Liver (tissue), 10 donors: ENCODE measurements at places on chromosomes 5 and 9. TPM values are rescaled to one million over a fixed set of nuclear protein-coding genes. Genes with fewer than 3 reads are reported as not detected.

DNA sequence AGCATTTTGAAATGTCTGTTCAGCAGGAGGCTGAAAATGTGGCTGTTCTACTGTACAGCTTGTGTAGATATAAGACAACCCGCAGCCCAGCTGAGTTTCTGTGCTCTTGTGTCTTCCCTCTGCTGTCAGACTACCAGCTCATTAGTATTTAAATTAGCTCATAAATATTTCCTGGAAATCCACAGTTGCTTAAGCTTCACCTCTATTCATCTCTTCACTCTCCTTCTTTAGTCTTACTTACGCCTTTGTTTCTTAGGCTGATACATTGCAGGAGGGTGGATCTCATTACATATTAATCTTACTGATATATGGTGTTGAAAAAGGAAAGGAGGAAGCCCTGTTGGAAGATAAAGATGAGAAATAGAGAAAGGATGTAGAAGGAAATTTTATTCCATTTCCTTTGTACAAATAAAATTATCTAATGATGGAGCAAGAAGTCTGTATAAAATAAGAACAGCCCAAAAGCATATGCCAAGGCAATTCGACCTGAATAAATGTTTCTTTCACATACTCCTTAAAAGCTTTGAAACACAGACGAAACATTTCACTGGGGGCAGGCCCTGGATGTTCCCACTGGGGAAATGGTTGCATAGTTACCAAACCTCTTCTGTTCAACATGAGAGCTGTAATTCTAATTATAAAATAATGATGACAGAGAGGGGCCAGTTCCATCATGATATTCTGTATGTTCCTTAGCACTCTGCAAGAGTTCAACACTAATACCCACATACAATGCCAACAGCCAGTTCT is 111.8 kb upstream of the APC start:
- H3K36me3 ChIP-seq = no peaks in the 10 kb centered on the region
- no peak for DNase-seq
- peaks cover 6% of the 10 kb centered on the region for H3K4me1 ChIP-seq
- H3K27me3 ChIP-seq = no peaks in the 10 kb centered on the region
- no peak overlapping the region for H3K27ac ChIP-seq

DNA sequence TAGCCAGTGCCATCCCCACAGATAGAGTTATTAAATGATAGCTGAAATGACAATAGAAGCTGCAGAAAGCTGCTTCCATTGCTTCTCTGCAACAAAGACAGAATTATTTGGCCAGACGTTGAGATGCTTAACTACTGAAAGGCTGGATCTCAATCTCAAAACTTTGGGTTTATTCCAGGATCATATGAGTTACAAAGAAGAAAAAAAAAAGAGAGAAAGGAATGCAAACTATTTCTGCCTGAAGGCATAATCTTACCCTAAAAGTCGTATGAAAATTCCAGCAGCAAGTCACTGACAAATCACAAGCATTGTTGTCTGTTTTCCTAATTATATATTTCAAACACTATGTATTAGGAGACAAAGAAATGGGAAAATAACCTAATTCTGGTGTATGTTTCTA is 12.8 kb upstream of the TYRP1 start:
- H3K27me3 ChIP-seq = no peaks in the 10 kb centered on the region
- H3K4me1 ChIP-seq = no peaks in the 10 kb centered on the region
- no peak overlapping the region for H3K4me3 ChIP-seq

GRCh38 chr9:129283705-129284606 is 105.9 kb upstream of the IER5L start:
- no peaks in the 10 kb centered on the region for H3K27me3 ChIP-seq
- H3K27ac ChIP-seq = no peak overlapping the region
- H3K36me3 ChIP-seq = no peaks in the 10 kb centered on the region
- H3K4me3 ChIP-seq = no peak overlapping the region
- no peak for DNase-seq

- H3K27me3 ChIP-seq = no peaks in the 10 kb centered on the region
- no peak overlapping the region for H3K4me3 ChIP-seq
- DNase-seq = no peak
Observed at GRCh38 chr9:123457583-123457982, 101.6 kb downstream of the CRB2 start.

The SETD9 gene
- 3.1 TPM for total RNA-seq

DNA sequence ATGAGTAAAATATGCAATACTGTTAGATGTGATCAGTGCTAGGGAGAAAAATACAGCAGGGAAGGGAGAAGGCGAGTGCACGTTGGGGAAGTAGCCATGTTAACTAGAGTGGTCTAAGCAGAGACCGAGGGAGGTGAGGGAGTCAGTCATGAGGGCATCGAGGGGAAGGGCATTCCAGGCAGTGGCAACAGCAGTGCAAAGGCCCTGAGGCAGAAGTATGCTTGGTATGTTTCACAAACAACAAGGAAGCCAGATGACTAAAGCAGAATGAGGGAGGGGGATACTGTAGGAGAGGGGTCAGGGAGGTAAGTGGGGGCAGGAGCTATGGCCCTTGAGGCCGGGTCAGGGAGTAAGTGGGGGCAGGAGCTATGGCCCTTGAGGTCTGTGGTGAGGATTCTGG is 123.3 kb upstream of the BOD1 start:
- no peaks in the 10 kb centered on the region for H3K27me3 ChIP-seq
- H3K36me3 ChIP-seq = no peaks in the 10 kb centered on the region
- H3K4me3 ChIP-seq = no peak overlapping the region
- no peak for DNase-seq

The TAF9 gene
- 30.5 TPM for total RNA-seq

The NFIB gene
- 23.2 TPM for total RNA-seq

The MARCOL gene
- total RNA-seq = not detected

GRCh38 chr5:65821966-65822365 is 100.0 kb downstream of the NLN start:
- no peak overlapping the region for H3K27ac ChIP-seq
- H3K27me3 ChIP-seq = no peaks in the 10 kb centered on the region
- DNase-seq = no peak
- peaks cover 6% of the 10 kb centered on the region for H3K36me3 ChIP-seq
- H3K4me1 ChIP-seq = no peaks in the 10 kb centered on the region

The ZBED3 gene
- 2.1 TPM for total RNA-seq

- H3K27me3 ChIP-seq = no peaks in the 10 kb centered on the region
- peaks cover 45% of the 10 kb centered on the region for H3K4me1 ChIP-seq
- DNase-seq = no peak
- H3K36me3 ChIP-seq = no peaks in the 10 kb centered on the region
- H3K27ac ChIP-seq = no peak overlapping the region
- peak overlapping the region; percentile 82 for H3K4me3 ChIP-seq
Observed at GRCh38 chr9:114154600-114155102, 686 bp upstream of the COL27A1 start.

The PCDHGC5 gene
- 0.19 TPM for total RNA-seq

GRCh38 chr5:31470608-31471007 is 61.3 kb downstream of the DROSHA start:
- no peak overlapping the region for H3K27ac ChIP-seq
- peaks cover 6% of the 10 kb centered on the region for H3K36me3 ChIP-seq
- DNase-seq = peak; percentile 77
- H3K27me3 ChIP-seq = no peaks in the 10 kb centered on the region
- H3K4me3 ChIP-seq = no peak overlapping the region

GRCh38 chr5:102866237-102866600 is 111.1 kb downstream of the PAM start:
- peak overlapping the region; percentile 73 for H3K4me3 ChIP-seq
- H3K27me3 ChIP-seq = no peaks in the 10 kb centered on the region
- H3K27ac ChIP-seq = peak overlapping the region; percentile 62
- H3K36me3 ChIP-seq = no peaks in the 10 kb centered on the region
- no peak for DNase-seq
- H3K4me1 ChIP-seq = peaks cover 11% of the 10 kb centered on the region

GRCh38 chr5:159458217-159458711 is 128.0 kb upstream of the IL12B start:
- no peaks in the 10 kb centered on the region for H3K36me3 ChIP-seq
- H3K27ac ChIP-seq = no peak overlapping the region
- no peak for DNase-seq
- no peaks in the 10 kb centered on the region for H3K4me1 ChIP-seq

DNA sequence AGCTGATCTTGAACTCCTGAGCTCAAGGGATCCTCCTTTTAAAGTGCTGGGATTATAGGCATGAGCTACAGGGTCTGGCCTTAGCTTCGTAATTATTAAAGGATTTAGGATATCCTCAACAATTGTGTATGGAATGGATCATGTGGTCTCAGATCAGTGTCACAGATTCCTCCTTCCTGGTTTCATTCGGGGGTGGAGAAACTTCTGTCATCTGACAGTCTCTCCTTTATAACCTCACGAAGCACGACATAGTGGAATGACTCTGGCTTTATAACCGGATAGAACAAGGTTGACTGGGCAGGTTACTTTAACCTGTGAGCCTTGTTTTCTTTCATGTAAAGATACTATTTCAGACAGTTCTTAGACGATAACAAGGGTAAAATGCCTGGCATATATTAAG is 4.4 kb upstream of the GNG10 start:
- no peaks in the 10 kb centered on the region for H3K4me1 ChIP-seq
- no peak overlapping the region for H3K4me3 ChIP-seq

DNA sequence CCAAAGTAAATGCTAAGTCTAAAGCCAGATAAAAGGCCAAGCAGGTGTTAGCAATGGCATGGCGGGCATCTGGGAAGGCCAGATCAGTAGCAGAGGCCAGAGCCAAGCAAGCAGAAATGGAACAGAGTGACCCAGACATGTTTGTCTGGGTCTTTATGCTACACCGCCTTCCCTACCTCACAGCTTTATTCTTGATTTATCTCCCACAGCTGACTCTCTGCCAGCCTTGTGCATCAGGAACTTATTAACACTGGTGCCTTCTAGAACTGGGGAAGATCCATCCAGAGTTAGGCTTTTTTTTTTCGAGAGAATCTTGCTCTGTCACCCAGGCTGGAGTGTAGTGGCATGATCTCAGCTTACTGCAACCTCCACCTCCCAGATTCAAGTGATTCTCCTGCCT is 112.5 kb upstream of the SLC44A1 start:
- no peak overlapping the region for H3K4me3 ChIP-seq
- no peaks in the 10 kb centered on the region for H3K27me3 ChIP-seq
- no peak overlapping the region for H3K27ac ChIP-seq
- H3K36me3 ChIP-seq = no peaks in the 10 kb centered on the region

DNA sequence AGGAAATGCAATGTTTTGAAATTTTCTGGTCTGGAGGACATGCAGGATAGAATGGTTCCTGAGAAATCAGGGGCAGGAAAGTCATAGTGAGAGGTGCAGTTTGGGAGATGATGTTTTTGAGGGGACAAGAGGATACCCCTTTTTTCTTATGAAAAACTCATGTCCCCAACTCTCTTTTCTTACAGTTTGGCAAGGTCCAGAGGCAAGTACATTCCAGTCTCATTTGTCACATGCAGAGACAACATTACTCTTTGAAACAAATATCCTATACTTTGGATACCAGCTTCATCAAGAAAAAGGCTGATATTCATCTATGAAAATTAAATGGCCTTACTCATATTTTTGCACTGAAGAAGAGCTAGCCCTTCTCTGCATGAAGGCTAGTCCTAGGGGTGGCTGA is 48.2 kb downstream of the EQTN start:
- H3K27me3 ChIP-seq = no peaks in the 10 kb centered on the region
- no peak overlapping the region for H3K27ac ChIP-seq
- H3K36me3 ChIP-seq = no peaks in the 10 kb centered on the region
- DNase-seq = no peak
- H3K4me1 ChIP-seq = no peaks in the 10 kb centered on the region
